Natural killer cell (primary cell): ENCODE measurements at places on chromosomes 16 and 17.

GRCh38 chr17:9895923-9896322 lies 9.1 kb downstream of the RCVRN start:
- no peak for DNase-seq

DNA sequence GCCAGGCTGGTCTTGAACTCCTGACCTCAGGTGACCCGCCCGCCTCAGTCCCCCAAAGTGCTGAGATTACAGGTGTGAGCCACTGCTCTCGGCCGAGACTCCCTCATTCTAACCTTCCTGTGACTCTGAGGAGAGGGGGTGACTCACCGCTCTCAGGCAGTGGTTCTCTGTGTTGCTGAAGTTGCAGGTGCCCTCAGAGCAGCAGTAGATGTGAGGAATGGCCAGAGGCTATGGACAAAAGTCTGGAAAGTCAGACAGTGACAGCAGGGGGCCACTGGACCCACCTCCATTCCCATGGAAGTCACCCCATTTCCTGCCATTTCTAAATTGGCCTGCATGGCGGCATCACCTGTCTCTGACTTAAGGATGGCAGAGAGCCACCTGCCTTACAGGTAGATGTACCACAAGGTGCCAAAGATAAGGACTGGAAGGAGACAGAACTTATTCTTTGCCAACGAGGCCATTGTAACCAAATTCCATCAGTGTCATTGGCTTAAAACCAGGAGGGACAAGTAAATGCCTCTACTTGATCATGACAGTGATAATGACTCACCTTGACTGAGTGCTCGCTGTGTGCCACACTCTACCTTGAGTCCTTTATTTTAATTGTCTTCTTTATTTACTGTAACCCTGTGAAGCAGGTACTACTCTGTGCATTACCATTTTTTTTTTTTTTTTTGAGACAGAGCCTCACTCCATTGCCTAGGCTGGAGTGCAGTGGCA lies 15.3 kb upstream of the CNOT1 start:
- DNase-seq, result no peak

DNA sequence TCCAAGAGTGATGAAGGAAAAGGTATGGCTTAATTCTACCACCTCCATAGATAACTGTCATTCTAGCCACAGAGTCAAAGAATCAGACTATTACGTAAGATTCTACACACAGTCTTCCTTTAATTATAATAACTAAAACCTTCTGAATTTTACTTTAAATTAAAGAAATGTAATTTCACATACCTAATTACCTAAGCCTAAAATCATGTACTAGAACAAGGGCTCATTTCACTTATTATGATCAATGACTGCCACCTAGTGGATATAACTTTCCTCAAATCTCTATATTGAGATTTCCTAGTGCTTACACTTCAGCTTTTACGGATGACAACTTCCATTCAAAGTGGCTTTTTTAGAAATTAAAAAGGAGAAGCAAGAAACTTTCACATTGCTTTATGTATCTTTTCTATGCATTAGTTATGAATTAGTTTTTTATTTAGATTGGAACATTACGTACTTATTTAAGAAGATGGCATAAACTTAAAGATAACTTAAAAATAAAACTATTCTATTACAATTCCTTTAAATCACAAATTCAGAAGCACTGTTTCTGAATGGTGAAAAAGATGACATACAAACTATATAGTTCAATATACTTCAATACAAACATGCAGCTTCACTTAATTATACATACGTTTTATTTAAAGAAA lies 18.2 kb upstream of the ABCA10 start:
- no peak for DNase-seq

DNA sequence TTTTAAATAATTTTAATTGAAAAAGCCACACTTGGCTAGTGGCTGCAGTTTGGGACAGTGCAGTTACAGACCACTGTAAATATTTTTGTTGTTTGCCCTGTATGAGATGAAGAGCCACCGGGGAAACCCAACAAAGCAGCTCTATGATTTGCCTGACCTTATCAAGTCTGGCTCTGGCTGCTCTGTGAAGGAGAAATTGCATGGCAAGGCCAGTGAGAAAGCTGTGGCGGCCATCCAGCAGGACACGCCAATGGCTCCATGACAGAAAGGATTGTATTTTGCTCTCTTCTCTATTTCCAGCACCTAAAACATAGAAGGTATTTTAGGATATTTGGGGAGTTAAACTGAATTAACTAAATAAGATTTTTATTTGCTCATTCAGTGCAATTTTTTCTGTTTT lies 330.0 kb upstream of the DYNLRB2 start:
- DNase-seq, result no peak

- no peak for DNase-seq
Observed at GRCh38 chr17:3956983-3957382, 7.3 kb downstream of the ATP2A3 start.

- no peak for DNase-seq
Observed at GRCh38 chr16:51984395-51984794, 562.5 kb downstream of the TOX3 start.
